ENCODE measurements at places on chromosomes 4 and X.

- no peak for DNase-seq
These were observed 24.3 kb downstream of the HS3ST1 start for GRCh38 chr4:11404431-11404830.

- DNase-seq, result no peak
These were observed 582.6 kb downstream of the RAPGEF2 start for GRCh38 chr4:159685340-159686092.

DNA sequence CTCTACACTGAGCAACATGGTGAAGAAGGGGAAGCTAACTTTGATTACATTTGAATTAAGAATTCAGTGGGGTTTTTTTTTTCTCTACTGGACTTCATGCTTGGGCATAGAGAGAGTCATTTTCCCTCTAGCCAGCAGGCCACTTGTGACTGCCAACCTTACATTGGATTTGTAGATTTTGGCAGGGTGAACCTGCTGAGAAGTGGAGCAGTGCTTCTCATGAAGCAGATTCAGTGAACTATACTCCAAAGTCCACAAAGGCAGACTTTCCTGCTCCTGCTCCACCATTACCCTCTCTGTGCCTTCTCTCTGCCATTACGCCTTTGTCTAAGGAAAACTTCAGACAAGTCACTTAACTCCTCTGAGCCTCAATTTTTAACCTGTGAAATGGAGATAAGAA lies 69.9 kb downstream of the PAK3 start:
- no peak for DNase-seq

GRCh38 chr4:786861-787300 lies 39.0 kb downstream of the CPLX1 start:
- peak; percentile 52 for DNase-seq

DNA sequence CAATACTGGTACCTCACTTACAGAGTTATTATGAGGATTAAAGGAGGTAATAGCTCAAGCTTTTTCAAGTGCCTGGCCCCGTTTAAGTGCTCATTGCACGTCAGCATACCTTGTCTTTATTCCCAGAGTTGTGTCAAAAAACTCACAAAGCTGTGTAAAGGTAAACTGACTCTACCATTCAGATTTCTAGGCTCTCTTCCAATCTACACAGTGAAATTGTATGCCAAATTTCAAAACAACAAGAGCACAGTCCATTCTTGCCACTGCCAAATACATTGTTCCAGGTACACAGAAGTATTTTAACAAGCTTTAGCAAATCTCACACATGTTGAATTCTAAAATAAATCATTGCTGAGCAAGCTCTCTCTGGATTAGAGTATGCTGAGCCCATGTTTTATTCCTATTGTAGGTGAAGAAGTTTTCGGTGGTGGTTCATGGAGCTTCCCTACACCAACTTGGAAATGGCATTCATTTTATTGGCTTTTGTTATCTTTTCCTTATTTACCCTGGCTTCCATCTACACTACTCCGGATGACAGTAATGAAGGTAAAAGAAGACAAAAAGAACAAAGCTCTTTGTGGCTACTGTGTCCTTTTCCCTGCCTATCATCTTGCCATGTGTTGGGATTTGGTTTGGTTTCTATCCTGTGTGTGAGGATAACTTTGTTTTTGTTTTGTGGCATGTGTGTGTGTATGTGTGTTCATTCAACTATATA lies 16.2 kb downstream of the SMIM31 start:
- no peak for DNase-seq

DNA sequence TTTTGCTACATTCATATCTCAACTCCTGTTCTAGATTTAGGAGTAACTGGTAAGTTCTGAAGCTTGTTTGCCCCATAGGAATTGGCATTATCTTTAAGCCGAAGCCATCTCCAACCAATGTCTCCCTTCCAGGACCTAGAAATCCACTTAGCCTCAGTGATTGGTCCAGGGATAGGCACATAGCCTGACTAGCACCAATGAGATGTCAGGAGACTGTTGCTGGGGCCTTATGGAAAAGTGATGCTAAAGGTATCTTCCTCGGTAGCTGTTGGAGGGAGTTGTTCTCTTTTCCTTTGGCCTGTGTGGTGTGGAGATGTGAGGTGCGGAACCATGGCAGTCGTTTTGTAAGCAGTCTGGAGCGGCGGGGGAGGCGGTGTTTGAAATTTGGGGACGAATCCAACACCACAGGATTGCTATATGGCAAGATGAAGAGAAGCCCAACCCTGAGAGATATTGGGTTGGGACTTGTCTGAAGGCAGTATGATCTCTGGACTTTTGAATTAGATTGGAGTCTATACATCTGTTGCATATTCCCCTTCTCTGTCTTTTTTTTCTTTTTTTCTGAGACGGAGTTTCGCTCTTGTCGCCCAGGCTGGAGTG lies 109.8 kb upstream of the ATP6AP2 start:
- DNase-seq, result no peak

DNA sequence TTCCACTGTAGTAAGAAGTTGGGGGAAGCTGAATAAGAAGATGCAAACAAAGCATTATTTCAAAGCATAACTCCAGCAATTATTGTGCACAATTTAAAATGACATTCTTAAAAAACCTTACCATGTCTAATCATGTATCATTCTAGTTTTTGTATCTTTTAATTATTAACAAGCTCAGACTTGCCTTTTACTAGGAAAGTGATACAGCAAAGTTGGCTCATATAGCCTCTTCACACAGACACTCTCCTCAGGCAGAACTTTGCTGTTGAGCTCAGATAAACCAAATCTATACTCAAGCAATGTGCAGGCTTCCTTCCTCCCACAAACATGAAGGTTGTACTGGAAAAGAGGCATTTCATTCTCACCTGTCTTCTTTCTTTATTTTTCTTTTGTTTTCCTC lies 358.7 kb upstream of the EMCN start:
- DNase-seq, result no peak

DNA sequence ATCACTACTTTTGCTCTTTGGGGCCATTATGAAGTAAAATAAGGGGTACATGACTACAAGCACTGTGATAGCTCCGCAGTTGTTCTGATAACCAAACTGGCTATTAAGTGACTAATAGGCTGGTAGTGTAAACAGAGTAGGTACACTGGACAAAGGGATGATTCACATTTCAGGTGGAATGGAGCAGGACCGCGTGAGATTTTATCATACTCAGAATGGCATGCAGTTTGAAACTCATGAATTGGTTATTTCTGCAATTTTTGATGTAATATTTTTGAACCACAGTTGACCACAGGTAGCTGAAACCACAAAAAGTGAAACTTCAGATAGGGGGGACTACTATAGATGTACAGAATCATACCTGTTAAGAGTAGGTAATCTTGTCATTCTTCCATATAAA lies 55.8 kb downstream of the PAK3 start:
- no peak for DNase-seq

- DNase-seq, result no peak
These were observed 655.0 kb downstream of the RPA4 start for GRCh38 chrX:97538745-97539144.

DNA sequence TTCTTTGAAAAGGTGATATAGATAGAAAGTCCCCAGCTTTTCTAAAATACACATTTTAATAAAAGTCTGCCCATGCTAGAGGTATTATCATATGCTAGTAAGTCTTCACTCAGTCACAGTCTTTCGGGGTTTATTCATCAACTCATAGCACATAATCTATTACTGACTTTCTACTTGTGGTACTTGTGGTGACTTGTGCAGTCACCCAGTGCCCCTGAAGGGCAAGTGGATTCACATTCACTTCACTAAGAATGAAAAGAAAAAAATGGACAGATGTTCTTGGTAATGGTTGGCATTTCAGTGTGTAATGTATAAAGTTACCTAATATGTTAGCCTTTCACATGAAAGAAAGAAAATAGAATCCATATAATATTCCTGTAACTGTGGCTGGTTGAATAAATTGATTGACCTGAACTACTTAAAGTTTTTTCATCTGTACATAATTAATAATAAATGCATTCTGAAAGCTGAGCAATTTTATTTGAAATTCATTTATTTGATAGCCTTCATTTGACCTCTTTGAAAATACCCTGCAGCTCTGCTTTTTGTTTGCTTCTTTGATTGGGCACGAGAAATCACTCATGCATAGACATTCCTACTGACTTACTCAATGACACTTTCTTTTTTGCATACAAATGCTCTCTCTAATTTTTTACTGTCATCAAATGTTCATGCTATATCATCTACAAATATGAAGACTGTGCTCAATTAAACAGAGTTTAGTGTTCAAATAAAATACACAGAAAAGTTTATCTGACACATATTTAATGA lies 39.5 kb upstream of the ZNF330 start:
- no peak for DNase-seq

- DNase-seq, result no peak
These were observed 241.4 kb upstream of the GALNT7 start for GRCh38 chr4:172927096-172927814.

DNA sequence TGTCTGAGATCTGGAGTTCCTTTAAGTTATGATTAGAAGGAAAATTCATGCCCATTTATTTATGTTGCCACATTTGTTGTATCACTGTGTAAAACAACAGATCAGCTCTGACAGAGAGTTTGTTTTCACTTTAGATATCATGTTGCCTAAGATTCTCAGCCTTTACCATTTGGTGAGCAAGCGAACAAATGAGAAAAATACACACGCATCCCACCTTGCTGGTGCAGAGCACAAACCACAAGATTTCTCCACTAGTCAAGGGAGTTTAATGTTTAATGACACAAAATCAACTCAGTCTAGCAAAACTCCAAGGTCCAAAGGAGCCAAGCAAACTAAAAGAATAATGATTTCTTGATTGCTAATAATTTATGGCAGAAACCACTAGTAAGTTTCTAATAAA lies 27.7 kb downstream of the FGF5 start:
- no peak for DNase-seq

DNA sequence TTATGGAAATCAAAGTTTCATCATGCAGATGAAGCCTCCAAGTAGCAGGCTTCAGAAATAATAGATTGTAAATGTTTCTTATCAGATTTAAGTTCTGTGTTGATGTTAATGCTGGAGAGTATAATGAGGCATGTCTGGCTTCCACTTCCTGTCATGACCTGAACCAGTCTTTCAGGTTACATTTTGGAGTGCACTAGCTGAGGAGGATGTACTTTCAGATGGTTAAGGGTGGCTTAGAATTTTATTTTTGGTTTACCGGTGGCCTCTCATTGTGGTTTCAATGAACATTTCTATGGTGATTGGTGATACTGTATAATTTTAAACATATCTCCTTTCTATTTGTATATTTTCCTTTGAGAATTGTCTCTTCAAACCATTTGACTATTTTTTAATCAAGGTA lies 890.4 kb downstream of the SH3BGRL start:
- no peak for DNase-seq

- DNase-seq, result no peak
These were observed 7.9 kb downstream of the OGT start for GRCh38 chrX:71540801-71541200.

GRCh38 chrX:42934020-42934726 lies 156.2 kb upstream of the PPP1R2C start:
- peak; percentile 37 for DNase-seq

DNA sequence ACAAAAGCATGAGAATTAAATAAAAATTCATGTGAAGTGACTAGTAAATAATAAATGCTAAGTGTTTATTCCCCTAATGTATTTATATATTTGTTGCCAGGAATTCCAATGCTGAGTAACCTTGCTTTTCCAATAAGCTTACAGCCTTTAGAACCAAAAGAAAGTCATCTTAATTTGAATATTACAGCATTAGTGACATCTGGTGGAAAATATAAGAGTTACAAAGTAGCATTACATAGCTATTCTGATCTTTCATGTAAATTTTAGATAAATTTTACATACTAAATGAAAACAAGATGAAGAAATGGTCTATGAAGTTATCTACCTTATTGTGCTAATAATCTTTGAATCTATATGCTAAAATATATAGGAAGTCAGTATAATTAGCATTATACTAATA lies 10.4 kb downstream of the MAD2L1 start:
- no peak for DNase-seq

GRCh38 chr4:80026100-80026499 lies 46.9 kb downstream of the ANTXR2 start:
- DNase-seq, result no peak

GRCh38 chrX:46693149-46693548 lies 65.8 kb downstream of the SLC9A7 start:
- no peak for DNase-seq

DNA sequence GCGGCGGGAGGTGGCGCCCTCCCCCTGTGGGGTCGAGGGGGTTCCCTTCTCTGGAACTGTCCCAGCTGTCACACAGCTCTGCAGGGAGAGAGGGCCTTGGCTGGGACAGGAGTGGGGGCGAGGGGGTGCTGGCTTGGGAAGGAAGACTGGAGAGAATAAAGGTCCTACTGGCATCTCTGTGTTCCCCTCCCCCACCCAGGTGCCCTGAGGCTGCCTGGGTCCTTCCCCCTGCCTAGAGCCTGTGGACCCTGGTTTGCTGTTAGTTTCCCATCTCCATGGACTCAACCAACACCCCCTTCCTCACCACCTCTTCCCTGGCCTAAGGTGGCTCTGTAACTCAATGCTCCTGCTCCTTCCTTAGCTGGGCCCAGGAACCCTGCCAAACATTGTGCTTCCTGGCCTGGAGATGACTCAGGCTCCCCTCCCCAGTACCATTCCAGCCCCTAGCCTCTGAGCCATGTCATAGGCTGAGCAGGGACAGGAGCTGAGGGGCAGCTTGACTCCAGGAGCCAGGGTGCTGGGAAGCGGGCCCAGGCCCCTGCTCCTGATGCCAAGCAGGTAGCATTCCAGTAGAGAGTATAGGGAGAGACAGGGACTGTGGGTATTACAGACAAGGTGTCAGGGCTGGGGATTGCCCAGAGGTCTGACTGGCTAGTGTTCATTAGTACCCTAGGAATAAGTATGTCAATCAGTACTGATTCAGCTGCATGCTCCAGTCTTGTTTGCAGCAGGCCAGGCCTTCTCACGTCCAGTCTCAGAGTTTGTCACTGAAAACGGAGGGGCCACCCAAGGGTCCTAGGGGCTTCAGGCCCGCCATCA lies 100.7 kb downstream of the EFNB1 start:
- DNase-seq, result no peak

DNA sequence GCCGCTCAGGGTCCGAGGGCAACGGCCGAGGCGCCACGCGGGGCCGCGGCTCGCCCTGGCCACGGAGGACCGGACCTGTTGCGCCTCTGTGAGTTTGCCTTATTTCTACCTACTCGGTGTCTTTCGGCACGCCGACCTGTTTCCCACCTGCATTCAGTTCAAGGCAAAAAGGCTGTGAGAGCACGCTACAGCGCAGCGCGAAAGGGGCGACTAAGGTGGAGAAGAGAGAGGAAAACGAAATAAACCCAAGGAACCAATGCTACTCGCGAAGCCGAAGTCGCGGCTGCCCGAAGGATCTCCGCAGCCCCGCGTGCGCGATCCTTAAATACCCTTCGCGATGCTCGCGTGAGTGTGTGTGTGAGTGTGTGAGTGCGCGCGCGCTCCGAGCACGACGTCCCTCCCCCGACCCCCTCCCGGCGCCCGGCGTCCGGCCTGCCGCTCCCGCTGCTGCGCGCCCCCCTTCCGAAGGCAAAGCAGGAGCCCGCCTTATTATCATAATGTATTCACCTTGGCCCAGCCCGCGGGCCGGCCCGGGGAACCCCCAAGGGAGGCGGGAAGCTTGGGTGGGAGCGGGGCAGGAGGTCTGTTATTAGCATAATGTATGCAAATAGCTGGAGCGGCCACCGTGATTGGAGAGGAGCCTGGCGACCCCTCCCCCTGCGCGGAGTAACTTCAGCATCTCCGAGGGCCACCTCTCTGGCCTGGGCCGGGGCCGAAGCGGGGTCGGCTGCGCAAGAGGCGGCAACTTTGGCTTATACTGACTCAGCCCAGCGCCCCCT lies at the start of gene COL25A1:
Gene COL25A1, minus strand, starts transcription at position 298 of the 779 bp plus-strand sequence.
- DNase-seq, result peak; percentile 54

Data from activated naive CD8-positive, alpha-beta T cell treated with anti-CD3 and anti-CD28 coated beads, Interleukin-2, amount 10 ng/mL, durations not matched to agents 7 days and 5 days (primary cell).